Cerebellum (tissue), 4 donors: ENCODE measurements at places on chromosomes 2 and 18. TPM values are rescaled to one million over a fixed set of nuclear protein-coding genes. Genes with fewer than 3 reads are reported as not detected.

DNA sequence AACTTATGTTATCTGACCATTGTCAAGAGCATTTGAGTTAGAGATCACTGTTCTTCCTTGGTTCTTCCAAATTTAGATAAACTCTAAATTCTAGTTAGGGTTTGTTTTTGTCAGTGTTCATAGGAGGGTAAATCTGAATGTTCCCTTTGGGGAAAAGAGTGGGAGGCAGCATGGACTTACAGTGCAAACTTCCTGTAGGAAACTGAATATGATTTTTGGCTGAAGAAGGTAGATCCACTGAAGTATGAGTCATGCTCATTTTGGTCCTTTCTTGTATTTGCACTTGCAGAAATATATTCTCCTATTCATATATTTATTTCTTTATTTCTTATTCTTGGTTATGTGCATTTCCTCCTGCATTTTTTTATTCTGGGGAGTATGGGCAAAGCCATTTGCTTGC, 27.3 kb downstream of the CCDC85A start:
- no peak for DNase-seq

- DNase-seq, result no peak
Measured at GRCh38 chr2:163247847-163248220, 409.3 kb upstream of the KCNH7 start.

DNA sequence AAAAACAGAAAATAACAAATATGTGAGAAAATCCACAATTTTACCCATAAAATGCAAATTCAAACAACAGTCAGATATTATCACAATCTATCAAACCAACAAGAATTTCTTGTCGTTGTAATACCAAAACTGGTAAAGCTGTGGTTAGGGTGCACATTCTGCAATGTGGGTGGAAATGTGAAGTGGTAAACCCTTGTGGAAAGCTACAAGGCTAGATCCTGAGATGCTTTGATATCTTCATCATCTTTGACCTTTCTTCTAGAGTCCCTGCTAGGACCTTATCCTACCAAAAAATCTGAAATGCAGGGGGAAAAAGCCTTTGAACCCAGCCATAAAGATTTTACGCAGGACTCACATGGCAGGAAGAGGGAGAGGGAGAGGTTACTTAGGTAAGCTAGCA, 17.2 kb upstream of the ATG16L1 start:
- DNase-seq, result no peak

DNA sequence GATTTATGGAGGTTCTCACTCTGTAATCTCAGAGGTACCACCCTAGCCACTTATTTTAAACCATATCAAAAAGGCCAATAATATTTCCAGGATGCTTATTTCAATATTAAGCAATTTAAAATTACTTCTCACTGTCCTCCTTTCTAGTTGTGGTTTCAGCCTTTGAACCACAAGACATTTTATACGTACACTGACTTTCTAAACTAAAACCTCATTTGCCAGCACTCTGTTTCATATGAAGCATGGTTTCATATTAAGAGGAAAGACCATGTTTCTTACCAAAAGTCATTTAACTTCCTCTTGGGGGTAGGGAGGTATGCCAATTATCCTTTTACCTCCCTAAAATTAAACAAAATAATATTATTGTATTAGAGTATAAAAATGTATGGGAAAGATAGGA, 399.8 kb downstream of the CDH7 start:
- no peak for DNase-seq

The SCN7A gene
- total RNA-seq, result 4.9 TPM

The MTCL1 gene
- total RNA-seq, result 26.7 TPM

The LHCGR gene
- 1.5 TPM for total RNA-seq
